ENCODE measurements at places on chromosomes 1 and 21.

DNA sequence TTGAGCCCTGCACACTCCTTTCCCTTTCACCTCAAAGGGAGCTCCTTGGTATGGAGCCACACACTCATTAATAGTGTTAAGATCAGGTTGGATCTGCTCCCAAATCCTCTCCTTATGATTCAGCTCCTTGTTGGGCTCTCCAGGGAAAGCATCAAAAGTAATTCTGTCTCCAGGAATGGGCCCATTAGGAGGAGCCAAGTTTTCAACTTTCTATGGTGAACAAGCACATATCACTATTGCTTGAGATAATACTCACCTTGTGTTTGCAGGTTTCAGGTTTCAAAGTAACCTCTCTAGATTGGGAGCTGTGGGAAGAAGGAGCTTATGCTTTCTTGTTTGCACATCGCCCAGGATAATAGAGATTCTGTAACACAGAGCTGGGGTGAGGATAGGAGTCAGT, 164.8 kb downstream of the TNFSF18 start:
- DNase-seq, result no peak

DNA sequence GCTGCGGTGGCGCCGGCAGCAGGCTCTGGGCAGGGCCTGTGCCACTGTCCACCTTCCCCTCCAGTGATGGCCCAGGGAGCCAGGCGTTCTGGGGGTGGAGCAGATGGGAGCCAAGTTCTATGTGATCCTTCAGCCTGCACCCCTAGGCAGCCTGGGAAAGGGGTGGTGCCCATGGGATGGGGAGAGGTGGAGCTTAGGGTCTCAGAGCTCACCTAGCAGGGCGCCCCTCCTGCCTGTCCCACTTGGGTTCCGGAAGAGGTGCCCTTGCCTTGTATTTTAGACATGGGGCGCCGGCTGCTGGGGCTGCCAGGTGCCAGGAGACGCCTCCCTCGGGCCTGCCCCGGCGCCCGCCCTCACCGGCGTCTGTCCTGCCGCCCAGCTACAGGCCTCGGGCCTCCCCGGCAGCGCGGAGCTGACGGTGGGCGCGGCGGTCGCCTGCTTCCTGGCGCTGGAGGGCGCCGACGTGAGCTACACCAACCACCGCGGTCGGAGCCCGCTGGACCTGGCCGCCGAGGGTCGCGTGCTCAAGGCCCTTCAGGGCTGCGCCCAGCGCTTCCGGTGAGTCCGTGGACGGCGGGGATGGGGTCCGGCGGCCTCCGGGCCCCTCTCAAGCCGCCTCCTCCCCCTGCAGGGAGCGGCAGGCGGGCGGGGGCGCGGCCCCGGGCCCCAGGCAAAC, 3.1 kb upstream of the MMP23B start:
- no peak for DNase-seq

DNA sequence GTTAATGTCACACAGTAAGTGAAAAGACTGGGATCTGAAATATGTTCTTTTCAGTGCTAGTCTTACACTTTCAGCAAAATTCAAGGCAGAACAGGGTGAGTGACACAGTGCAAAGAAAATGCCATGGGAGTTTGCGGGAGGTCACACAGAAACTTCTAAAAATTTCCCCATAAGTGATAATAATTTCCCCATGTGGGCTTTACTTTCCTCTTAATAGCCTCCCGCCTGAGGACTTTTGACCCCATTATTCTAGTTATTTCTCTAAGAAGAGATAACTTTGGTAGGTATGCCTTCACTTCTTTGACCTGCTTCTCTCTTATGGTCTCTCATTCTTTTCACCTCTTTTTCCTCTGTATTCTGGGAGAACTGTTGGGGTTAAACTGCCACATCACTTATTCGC, 8.1 kb upstream of the DNAH14 start:
- no peak for DNase-seq

DNA sequence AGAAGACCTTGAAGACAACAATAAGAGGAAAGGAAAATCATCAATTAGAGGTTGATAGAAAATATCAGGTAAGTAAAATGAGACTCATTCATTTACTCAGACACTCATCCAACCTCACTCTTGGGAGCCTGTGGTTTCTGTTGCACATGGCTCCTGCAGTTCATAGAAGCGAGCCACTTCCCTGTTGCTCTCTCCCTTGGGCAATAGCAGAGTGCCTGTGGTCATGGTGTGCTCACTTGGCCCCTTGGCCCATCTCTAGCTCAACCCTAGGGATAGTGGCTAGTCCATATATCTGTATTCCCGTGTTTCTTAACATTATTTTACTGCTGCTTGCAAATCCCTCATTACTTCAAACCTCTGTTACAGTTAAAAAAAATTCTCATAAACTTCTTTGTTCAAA, 368.6 kb downstream of the PTPRC start:
- no peak for DNase-seq

GRCh38 chr1:235049217-235049616, 79.4 kb downstream of the TOMM20 start:
- no peak for DNase-seq

DNA sequence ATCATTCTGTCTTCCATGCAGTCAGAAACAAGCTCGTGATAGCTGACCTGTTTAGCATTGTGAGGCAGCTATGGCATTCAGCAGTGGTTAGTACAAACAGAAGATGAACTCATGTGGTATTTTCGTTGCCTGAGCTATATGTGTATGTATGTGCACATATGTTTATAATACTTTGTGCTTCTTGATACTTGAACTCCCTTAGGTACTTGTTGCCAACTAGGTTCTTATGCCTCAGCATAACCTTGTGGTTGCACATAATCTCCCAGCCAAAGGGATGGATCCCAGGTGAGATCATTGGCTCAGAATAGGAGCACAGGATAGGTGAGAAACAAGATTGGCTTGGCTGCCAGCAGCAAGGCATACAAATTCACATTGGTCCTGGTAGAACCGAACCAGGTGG, 86.1 kb downstream of the VPS26C start:
- DNase-seq, result no peak

Data from hindlimb muscle (tissue), 1 donor.